Activated CD4-positive, alpha-beta memory T cell treated with anti-CD3 and anti-CD28 coated beads for 36 hours (primary cell): ENCODE measurements at places on chromosomes 3 and 15.

DNA sequence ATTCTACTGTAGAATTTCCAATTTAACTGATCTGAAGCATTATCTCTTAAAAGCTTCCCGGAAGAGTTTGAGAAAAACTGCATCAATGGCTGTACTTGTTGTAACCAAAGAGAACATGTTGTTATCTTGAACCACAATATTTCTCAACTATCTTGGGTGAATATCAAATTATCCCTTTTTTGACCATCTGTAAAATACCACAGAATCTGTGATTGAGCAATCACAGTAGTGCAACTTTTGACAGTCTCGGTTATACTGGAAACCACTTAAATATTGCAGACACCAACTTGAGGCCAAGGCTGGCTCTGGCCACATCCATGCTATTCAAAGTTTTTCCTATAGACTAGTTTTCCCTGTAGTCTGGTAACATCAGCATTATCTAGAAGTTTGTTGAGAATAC is 842.8 kb upstream of the EPHA6 start:
- no peaks in the 10 kb centered on the region for H3K36me3 ChIP-seq
- H3K27ac ChIP-seq = no peak overlapping the region
- H3K4me3 ChIP-seq = no peak overlapping the region
- no peaks in the 10 kb centered on the region for H3K4me1 ChIP-seq

- H3K27ac ChIP-seq = no peak overlapping the region
- H3K4me3 ChIP-seq = no peak overlapping the region
- no peaks in the 10 kb centered on the region for H3K27me3 ChIP-seq
- peaks cover 23% of the 10 kb centered on the region for H3K4me1 ChIP-seq
These were observed 24.9 kb downstream of the ZMAT3 start for GRCh38 chr3:179046497-179047353.

DNA sequence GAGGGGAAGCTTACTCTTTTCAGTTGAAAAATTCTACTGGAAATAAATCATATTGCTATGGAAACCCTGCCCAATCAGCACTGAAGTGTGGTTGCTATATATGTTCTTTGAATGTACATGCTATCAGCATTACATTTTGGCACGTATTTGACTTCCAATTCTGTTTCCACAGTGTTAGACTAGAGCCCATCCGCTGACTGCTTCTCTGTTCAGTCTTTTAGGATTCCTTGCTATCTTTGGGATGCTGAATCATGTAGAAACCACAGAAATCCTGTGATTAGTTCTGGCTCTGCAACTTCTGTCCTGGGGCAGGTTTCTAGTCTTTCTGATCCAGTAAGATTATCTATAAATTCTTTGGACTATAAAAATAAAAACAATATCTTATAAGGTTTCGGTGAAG is 128.2 kb upstream of the SLC7A14 start:
- no peak for DNase-seq
- no peaks in the 10 kb centered on the region for H3K4me1 ChIP-seq
- H3K27ac ChIP-seq = no peak overlapping the region
- no peaks in the 10 kb centered on the region for H3K36me3 ChIP-seq
- H3K4me3 ChIP-seq = no peak overlapping the region

- DNase-seq = no peak
- no peak overlapping the region for H3K4me3 ChIP-seq
- no peaks in the 10 kb centered on the region for H3K36me3 ChIP-seq
- peaks cover 4% of the 10 kb centered on the region for H3K27me3 ChIP-seq
These were observed 42.4 kb downstream of the REC114 start for GRCh38 chr15:73485372-73485771.

DNA sequence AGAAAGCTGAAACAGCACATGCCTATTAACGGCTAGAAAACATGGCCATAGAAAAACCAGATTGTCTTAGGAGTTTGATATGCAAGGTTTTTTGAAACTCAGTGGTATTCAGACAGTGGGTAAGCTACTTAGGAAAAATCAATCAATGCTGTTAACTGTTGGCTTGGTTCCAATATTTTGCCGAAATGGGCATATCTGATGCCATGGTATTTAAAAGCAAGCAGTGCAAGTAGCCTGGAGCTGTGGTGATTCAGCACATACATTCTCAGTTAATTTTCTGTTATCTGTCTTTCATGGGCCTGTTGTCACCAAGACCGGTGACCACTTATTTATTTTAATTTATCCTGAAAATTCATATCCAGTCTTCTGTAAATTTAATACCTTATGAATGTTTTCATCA is 17.3 kb upstream of the SUCNR1 start:
- DNase-seq = no peak
- peaks cover 6% of the 10 kb centered on the region for H3K27me3 ChIP-seq
- H3K4me3 ChIP-seq = no peak overlapping the region
- no peaks in the 10 kb centered on the region for H3K4me1 ChIP-seq

DNA sequence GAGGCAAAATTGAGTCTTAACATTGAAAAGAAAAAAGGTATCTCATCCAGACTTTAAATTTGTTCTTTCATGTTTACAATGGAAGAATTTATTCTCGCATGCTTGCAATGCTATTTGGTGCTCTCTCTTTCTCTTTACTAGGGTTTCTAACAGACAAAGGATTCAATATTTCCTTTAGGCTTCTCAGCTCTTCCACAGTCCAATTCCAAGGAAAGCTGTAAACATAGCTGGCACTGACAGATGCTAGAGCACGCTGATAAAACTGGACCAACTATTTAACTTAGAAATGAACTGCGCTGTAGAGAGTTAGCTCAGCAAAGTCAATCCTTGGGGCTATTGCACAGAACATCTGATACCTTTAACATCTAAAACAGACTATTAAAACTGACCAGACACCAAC is 81.3 kb downstream of the PDZRN3 start:
- no peaks in the 10 kb centered on the region for H3K4me1 ChIP-seq
- H3K36me3 ChIP-seq = no peaks in the 10 kb centered on the region
- H3K4me3 ChIP-seq = no peak overlapping the region
- H3K27me3 ChIP-seq = peaks cover 1% of the 10 kb centered on the region

GRCh38 chr15:86082619-86083380 is 3.1 kb downstream of the AGBL1 start:
- no peak for DNase-seq
- H3K27me3 ChIP-seq = no peaks in the 10 kb centered on the region

DNA sequence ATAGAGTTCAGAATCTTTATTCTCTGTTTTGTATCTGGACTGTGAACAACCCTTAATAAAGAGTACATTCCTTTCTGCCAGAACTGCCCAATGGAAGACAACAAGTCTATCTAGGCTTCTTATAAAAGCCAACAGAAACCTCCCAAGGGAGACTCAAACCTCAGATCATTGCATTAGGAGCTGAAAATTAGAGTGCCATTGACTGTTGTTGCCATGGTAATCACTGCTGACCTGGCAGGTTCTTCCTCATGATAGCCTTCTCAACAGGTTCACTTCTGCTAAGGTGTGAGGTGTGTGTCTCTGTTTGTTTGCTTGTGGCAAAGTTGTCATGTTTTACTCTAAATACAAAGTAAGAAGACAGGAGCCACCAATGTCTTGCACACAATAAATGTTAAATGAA is 79.2 kb downstream of the TMEM108 start:
- no peak for DNase-seq
- H3K27me3 ChIP-seq = peaks cover 3% of the 10 kb centered on the region
- H3K36me3 ChIP-seq = no peaks in the 10 kb centered on the region
- no peak overlapping the region for H3K4me3 ChIP-seq
- H3K27ac ChIP-seq = no peak overlapping the region
- H3K4me1 ChIP-seq = no peaks in the 10 kb centered on the region

DNA sequence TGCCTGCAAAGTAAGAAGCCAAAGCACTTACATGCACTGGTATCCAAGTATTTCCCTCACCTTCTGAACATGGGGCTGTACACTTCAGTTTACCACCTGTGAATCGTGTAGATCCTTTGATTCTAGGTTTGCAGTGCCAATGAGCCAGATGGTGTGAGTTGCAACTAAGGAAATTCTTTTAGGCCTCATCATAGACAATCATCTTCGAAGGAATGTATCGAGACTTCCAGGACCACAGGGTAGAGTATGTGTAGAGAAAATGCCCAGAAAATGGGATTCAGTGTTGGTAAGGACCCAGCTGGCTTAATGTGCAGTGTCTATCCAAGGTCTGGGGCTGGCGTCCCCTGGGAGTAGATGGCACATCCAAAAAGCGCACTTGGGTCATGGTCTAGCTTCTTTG is 323.2 kb upstream of the TPM1 start:
- no peaks in the 10 kb centered on the region for H3K27me3 ChIP-seq
- H3K27ac ChIP-seq = no peak overlapping the region
- no peak overlapping the region for H3K4me3 ChIP-seq
- H3K36me3 ChIP-seq = no peaks in the 10 kb centered on the region
- DNase-seq = no peak
- no peaks in the 10 kb centered on the region for H3K4me1 ChIP-seq

DNA sequence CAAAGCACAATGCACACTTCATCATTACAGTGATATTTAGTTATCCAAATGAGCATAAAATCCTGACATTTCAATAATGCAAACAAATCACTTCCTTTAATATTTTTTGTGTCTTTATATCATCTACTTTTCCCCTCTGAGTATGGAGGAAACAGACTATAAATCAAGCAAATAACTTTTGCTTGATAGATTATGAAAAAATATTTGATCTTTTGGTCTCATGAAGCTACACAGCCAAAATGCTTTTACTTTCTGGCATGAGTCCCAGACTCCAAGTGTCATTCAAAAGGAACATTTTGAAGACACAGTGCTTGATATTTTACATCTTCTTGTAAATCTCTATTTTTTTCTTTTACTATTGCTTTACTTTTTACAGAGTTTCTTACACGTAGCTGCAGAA is 215.3 kb upstream of the ROBO1 start:
- no peaks in the 10 kb centered on the region for H3K27me3 ChIP-seq
- no peak overlapping the region for H3K27ac ChIP-seq
- no peaks in the 10 kb centered on the region for H3K4me1 ChIP-seq
- no peak overlapping the region for H3K4me3 ChIP-seq
